ENCODE measurements at places on chromosomes 6 and 20. TPM values are rescaled to one million over a fixed set of nuclear protein-coding genes. Genes with fewer than 3 reads are reported as not detected.

DEFB127 gene
- not detected for polyA plus RNA-seq

CYP24A1 gene
- not detected for polyA plus RNA-seq

RIPPLY2 gene
- polyA plus RNA-seq: 54.9 TPM

PLAGL2 gene
- polyA plus RNA-seq: 0.28 TPM

BEND6 gene
- polyA plus RNA-seq: 28.0 TPM

Data from Purkinje cell (primary cell).